GM18507 (cell line): ENCODE measurements at places on chromosomes 5 and 9.

DNA sequence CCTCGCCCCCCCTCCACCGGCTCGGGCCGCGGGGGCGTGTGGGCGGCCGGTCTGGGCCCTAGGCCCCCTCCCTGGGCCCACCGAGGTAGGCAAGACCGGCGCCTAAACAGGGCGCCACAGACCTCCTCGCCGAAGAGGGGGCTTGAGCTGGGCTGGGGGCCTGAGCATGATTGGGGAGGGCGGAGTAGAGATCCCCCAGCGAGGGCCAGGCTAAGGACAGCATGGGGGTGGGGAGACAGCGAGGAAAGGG is 108.9 kb downstream of the PSD2 start:
- no peak for DNase-seq

DNA sequence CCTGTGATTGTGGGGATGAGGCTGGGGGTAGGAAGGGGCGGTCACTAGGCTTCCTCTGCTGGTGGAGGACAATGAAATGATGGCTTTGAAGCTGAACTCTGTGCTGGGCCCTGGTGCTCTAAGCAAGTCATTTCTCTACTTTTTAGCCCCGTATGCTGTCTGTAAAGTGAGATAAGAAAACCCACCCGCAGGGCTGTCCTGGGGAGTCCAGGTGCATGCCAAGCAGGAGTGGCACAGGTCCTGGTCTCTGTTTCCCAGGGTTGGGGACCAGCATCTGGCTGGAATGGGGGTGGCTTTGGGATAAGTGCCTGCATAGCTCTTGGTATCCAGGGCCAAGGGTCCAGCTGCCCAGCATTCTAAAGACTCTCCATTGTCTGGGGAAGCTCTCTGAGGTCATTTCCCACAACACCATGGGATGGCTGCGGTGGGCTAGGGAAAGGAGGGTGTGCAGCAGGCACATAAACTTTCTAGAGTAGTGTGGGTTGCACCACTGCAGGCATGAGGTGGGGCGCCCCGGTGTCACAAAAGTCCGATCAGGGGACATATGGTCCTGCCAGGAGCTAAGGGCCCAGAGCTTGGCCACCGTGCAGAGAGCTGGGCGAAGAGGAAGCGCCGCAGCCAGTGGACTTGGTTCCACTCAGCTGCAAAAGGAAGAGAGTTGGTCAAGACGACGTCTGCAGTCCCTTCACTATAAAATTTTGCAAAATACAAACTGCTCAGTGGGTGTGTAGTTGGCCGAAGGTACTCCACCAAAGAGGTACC is 25.6 kb upstream of the GTF3C5 start:
- DNase-seq, result no peak

DNA sequence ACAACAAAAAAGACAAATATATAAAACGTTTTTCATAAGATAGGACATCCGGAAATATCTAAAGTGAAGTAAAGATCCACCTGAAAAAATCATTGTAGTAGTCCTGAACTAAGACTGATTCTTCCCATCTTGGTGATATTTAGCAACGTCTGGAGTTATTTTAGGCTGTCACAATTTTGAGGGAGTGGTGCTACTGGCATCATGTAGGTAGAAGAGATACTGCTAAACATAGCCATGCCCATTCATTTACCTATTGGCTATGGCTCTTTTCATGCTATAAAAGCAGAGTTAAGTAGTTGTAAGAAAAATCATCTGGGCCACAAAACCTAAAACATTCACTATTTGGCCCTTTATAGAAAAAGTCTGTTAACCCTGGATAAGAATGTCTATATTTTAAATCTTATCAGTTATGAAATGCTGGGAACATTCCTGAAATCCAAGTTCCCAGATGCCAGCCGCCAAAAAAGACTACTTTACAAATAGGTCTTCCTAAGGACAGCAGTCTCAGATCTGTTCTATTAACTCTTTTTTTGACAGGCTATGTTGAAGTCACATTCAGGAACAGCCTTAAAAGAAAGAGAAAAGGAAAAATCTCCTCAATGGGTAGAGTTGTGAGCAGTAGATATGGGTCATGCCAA is 27.0 kb downstream of the RAPGEF6 start:
- no peak for DNase-seq

DNA sequence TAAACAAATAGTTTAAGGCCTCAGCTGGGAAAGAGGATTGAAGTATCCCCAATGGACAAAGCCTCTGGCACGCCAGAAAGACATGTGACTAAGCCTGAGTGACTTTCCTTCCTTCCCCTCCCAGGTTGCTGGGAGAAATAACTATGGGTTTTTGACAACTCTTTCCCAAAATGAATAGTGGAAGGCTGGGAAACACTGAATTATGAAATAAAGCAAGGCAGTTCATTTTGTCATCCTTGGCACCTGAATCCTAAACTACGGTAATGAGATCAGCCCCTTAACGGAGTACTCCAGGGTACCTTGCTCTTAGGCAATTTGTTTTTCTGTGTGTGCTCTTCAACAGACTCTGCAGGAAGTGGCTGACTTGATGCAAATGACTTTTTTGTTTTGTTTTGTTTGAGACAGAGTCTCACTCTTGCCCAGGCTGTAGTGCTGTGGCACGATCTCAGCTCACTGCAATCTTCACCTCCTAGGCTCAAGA is 75.2 kb downstream of the LMNB1 start:
- no peak for DNase-seq

DNA sequence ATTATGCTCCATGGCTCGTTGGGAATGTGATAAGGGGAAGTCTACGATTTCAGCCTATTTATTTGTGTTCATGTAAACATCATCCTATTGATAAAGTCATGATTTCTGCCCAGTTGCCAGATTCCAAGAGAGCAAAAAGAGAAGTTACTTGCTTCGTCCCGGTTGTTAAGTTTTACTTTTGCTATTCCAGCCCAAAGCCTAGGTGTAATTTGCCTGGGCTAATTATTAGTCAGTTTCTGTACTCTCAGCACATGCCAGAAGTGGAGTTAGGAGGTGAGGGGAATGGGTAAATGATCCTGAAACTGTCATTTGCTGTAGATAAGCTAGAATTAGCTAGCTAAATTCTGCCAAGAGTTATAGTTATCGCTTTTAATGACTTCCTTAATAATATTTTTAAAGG is 4.5 kb upstream of the ANKH start:
- no peak for DNase-seq

DNA sequence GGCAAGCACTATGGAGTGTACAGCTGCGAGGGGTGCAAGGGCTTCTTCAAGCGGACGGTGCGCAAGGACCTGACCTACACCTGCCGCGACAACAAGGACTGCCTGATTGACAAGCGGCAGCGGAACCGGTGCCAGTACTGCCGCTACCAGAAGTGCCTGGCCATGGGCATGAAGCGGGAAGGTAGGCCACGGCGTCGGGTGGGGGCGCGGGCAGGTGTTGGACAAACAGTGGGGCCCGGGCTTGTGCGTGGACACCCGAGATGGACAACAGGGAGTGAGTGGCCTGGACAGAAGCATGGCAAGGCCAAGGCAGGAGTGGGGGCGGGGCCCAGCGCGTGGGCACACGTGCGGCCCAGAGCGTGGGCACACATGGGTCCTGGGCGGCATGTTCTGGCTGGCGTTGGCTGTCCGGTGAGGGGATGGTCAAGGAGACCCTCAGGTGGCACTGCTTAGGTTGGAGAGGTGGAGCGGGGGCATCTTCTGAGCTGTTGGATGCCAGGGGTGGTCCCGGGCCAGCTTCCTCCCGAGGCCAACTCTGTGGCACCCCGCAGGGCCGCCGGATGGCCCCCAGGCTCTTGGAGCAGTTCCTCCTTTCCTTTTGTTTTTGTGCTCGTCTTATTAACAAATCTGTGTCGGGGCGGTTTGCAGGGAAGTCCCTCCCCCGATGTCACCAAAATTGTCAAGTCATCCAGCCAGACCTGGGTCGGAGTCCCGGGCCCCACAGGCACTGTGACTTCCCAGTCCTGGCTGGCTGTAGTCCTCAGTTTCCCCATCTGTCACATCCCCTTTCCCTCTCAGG is 82.9 kb downstream of the RXRA start:
- no peak for DNase-seq

DNA sequence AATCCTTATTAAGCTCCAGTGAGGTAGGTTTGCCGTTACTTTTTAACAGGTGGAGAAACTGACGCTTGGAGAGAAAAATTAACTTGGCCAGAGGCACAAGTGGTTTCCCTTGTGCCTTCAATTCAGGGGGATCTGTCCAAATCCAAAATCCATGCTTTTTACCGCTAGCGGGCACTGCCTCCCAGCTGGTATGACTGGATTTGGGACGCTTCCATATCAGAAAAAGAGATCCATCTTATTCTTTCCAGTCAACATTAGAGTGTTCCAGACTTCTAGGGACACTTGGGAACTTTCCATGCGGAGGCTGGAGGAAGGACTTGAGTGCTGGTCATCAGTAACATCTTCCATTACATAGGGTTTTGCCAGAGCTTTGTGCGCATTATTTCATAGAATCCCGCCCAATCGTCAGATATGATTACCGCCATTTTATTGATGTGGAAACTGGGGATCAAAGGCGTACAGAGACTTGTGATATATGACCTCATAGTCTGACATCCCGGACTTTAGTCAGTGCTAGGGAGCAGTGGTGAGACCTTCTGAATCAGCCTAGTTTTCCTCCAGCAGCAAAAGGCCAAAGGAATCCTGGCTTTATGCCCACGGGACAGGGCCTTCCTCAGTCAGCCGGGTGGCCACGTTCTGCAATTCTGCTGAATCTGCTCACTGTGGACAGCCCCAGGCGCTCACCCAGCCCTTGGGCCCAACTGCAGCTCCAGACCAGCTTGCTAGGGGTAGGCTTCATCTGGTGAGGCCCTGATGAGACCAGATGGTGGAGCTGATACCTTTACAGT is 1.1 kb upstream of the GNPDA1 start:
- no peak for DNase-seq

- no peak for DNase-seq
Observed at GRCh38 chr5:59807806-59808205, 85.7 kb downstream of the PDE4D start.

GRCh38 chr9:6014670-6015270 is 654 bp downstream of the RANBP6 start:
- no peak for DNase-seq
